ENCODE measurements at places on chromosomes 1 and 21. TPM values are rescaled to one million over a fixed set of nuclear protein-coding genes. Genes with fewer than 3 reads are reported as not detected.

DNA sequence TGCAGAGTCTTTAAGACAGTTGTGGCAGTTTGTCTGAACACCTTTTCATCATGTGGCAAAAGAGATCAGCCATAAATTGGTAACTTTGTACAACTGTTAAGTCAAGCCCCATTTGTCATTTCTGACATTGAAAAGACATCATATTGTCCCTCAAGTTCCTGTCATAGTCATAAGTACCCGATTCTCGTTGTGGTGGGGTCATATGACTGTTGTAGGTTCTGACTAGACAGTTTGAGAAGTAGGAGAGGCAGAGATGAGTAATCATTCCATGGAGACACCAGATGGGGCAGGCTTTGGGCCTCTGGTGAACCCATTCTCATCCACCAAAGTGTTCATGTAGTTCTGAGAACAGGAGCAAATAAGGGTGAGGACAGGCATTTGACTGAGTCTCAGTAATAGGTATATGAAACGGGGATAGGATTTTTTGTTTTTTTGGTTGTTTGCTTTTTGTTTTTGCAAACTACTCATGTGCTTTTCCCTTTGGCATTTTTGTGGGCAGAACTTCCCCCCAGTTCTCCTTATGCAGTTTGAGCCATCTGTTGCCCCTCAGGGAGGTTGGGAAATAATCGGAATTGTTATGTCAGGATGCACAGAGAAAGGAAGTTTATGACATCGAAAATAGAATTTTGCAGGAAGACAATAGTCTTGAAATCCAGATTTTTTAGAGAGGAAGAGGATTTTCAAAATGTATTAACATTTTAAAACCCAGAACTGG is 86.9 kb upstream of the KCNE2 start:
- DNase-seq, result no peak

GRCh38 chr1:187568067-187568466 is 739.3 kb downstream of the PLA2G4A start:
- DNase-seq, result no peak

- no peak for DNase-seq
These were observed 178.9 kb upstream of the IVNS1ABP start for GRCh38 chr1:185495898-185496297.

GRCh38 chr1:86648255-86648654 is 56.1 kb upstream of the SH3GLB1 start:
- DNase-seq, result no peak

TSPAN1 gene
- total RNA-seq, result not detected

AMY1C gene
- not detected for total RNA-seq

DNA sequence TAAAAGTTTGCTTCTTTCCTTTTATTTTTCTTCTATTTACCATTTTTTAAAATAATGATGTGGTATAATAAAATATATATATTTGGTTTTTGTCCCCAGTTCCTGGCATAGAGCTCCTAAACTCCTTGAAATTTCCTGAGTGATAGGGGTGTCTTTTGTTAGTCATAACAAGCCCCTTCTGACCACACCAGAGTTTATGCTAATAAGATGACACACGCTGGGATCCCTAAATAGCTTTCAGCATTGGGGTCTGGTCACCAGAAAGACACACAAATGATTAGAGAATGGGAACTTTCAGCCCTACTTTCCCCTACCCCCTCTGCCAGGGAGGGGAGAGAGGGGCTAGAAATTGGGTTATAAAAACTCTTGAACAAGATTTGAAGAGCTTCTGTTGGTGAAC is 56.2 kb downstream of the COL24A1 start:
- DNase-seq, result no peak

LEPR gene
- 1.5 TPM for total RNA-seq

DNA sequence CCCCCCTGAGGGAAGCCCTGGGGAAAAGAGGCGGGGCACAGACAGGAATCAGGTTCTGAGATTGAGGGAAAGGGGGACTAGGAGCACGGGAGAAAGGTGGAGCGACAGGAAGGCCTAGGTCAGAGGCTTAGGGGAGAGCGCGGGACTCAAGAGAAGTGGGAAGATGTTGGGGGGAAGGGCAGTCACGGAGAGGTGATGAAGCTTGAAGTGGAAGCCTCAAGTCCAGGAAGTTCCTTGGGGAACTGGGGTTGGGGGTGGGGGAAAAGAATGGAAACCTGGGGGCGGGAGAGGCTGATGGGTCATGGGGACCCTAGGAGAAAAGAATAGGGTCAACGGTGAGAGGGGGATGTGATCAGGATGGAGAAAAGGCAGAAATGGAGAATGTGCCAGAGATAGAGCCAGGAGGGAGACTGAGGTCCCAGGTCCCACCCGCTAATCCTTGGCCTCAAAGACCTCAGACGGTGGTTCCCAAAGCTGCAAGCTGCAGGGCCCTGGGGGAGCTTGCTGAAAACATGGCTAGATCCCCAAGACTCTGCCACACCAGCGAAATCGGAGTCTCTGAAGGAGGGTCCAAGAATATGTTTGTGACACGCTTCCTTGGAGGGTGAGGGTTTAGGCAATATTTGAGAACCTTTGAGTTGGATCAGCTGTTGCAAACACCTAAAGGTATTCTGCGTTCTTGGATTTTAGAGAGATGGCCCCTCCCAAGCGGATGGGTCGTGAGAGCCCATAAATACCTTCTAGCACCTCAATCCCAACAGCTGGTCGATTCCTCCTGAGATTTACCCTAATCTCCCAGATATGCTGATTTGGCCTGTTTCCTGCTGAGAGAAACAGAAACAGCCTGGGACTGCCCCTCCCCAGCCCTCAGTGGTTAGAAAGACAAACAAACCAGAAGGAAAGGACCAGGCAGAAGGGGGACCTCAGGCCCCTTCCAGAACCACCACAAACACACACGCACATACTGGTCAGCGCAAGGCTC is 3.6 kb downstream of the C1orf232 start:
- DNase-seq, result no peak

AUNIP gene
- total RNA-seq, result 7.2 TPM

DNA sequence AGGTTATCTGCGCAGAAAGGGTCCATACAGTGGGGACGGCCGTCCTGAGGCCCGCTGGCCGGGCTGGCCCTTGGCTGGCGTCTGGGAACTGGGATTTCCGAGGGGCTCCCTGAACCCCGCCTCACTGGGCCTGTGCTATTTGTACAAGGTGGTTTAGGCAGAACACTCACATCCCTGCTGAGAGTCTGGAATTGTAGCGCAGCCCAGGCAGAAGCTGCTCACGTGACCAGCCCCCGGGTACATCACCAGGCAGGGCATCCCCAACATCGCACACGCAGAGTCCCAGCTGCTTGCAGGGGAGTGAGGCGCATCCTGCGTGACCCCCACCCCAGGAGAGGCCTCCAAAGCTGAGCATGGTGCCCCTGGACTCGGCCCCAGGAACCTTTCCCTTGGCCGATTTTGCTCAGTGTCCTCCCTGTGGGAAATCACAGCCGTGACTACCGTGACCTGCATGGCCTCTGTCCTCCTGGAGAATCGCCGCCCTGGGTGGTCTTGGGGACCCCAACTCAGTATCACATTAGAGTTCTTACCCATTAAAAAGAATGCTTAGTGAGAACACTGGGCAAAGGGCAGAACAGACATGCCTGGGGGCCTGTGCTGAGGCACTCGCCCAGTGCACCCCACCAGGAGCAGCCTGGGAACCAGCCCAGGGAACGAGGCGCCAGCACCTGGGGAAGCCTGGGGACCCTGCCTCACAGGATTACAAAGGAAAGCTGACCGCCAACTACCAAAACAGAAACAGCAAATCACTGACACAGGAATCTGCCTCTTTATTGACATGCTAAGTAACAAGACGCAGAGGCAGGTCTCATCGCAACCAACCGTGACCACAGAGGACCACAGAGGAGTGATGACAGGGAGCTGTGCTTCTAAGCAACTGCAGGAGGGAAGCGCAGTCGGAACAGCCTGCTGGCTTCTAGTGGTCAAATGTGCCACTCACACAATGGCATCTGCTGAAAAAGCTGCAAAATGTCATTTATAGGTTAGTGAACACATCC is 33.5 kb downstream of the UBE2G2 start:
- DNase-seq, result no peak

DNA sequence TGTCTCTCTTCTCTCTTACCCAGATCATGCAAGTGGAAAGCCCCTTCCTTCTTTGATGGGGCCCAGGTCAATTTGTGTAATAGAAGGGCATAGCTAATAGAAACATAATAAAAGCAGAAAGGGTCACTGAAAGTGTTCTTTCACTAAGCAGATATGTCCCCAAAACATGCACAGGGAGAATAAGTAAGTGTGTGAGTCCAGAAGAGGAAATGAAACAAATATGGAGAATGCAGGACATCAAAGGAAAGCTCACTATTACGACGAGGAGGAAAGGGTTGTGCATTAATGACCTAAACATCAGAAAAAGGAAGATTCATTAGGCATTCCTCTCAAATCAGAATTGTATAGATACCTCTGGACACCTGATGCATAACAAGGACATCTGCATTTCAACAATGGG is 81.4 kb upstream of the SMYD2 start:
- DNase-seq, result no peak

PDC gene
- not detected for total RNA-seq

GRCh38 chr1:115090186-115090490 is 835 bp upstream of the TSPAN2 start:
- no peak for DNase-seq

PAPPA2 gene
- total RNA-seq, result not detected

DNA sequence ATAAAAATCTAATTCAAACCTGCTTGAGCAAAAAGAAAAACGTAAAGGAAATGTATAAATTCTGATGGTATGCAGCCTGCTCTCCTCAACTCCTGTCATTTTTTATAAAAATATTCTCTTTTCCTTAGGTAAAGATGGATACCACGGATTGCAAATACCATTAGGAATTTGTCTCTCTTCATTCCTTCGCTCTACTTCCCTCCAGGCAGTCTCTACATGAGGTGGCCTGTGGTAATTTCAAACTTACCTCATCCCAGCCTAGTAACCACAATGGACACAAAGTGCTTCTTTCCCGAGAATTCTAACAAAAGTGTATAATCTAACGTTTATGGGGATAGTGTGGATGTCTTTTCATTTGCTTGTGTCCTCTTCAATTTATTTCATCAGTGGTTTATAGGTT is 239.5 kb upstream of the LRRC7 start:
- DNase-seq, result no peak

DNA sequence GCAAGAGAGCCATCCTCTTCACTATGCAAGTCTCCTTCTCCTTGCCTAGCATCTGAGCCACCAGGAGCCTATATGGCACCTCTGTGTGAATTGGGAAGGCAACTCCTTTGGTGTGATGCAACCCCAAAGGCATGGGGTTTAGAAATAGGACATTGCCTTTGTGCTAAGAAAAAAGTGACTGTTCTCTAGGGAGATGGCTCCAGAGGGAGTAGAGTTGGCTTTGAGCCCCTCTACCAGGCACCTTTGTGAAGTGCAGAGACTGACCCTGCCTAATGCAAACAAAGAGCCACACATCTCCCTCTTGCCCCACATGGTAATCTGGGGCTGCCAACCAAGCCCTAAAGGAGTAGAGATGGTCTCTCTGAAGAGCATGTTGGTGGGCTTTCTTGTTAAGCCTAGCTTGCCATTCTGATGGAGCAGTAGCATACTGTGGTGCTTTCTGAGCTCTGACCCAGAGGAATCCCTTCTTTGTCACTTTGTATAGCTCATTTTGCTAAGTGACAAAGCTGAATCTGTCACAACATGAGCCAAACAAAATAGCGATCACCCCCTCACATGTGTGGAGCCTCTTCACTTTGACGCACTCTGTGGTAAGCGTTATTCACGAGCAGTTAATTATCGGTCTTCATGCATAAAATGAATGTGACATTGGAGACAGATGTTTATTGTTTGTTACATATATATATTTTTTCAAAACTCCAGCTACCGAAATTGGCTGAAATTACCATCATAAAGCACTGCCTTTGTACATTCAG is 74.4 kb downstream of the RWDD3 start:
- DNase-seq, result no peak
